ENCODE measurements at places on chromosomes 12 and 14. TPM values are rescaled to one million over a fixed set of nuclear protein-coding genes. Genes with fewer than 3 reads are reported as not detected.

DNA sequence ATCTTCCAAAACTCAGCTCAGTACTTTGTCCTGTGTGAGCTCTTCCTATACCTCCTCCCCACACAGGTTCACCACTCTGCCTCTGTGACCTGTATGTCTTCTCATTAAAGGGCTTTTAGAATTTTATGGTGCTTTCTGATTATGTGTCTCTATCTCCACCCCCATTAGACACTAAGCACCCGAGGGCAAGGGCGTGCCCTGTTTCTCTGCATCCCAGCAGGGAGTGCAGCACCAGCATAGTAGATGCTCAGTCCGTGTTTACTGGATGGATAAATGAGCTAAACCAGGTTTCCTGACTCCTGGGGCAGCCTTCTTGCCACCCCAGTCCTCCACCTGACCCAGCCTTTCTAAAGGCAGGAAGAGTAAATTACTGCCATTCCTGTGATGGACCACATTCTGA lies 333.8 kb downstream of the CACNA1C start:
- H3K36me3 ChIP-seq: no peaks in the 10 kb centered on the region
- no peaks in the 10 kb centered on the region for H3K27me3 ChIP-seq
- no peak overlapping the region for H3K4me3 ChIP-seq
- no peaks in the 10 kb centered on the region for H3K4me1 ChIP-seq

- H3K4me3 ChIP-seq: no peak overlapping the region
- H3K27me3 ChIP-seq: peaks cover 2% of the 10 kb centered on the region
- H3K4me1 ChIP-seq: no peaks in the 10 kb centered on the region
- no peaks in the 10 kb centered on the region for H3K36me3 ChIP-seq
These were observed 173.2 kb downstream of the SUDS3 start for GRCh38 chr12:118549510-118549980.

- H3K36me3 ChIP-seq: peaks cover 75% of the 10 kb centered on the region
- H3K27ac ChIP-seq: peak overlapping the region; percentile 82
- DNase-seq: peak; percentile 62
- H3K4me1 ChIP-seq: peaks cover 71% of the 10 kb centered on the region
- H3K4me3 ChIP-seq: no peak overlapping the region
These were observed 49.8 kb downstream of the RIN3 start for GRCh38 chr14:92563359-92563758.

- H3K36me3 ChIP-seq: no peaks in the 10 kb centered on the region
- no peak overlapping the region for H3K27ac ChIP-seq
- H3K4me1 ChIP-seq: no peaks in the 10 kb centered on the region
- DNase-seq: no peak
These were observed 160.1 kb downstream of the EPS8 start for GRCh38 chr12:15629108-15629507.

- no peak overlapping the region for H3K4me3 ChIP-seq
- peaks cover 7% of the 10 kb centered on the region for H3K27me3 ChIP-seq
- DNase-seq: no peak
- H3K27ac ChIP-seq: no peak overlapping the region
- H3K4me1 ChIP-seq: no peaks in the 10 kb centered on the region
- H3K36me3 ChIP-seq: no peaks in the 10 kb centered on the region
These were observed 96.6 kb downstream of the EMP1 start for GRCh38 chr12:13293096-13293495.

GRCh38 chr12:93614917-93615596 lies 42.6 kb downstream of the SOCS2 start:
- no peaks in the 10 kb centered on the region for H3K4me1 ChIP-seq
- no peak overlapping the region for H3K27ac ChIP-seq
- H3K4me3 ChIP-seq: no peak overlapping the region
- no peaks in the 10 kb centered on the region for H3K36me3 ChIP-seq
- DNase-seq: no peak

DNA sequence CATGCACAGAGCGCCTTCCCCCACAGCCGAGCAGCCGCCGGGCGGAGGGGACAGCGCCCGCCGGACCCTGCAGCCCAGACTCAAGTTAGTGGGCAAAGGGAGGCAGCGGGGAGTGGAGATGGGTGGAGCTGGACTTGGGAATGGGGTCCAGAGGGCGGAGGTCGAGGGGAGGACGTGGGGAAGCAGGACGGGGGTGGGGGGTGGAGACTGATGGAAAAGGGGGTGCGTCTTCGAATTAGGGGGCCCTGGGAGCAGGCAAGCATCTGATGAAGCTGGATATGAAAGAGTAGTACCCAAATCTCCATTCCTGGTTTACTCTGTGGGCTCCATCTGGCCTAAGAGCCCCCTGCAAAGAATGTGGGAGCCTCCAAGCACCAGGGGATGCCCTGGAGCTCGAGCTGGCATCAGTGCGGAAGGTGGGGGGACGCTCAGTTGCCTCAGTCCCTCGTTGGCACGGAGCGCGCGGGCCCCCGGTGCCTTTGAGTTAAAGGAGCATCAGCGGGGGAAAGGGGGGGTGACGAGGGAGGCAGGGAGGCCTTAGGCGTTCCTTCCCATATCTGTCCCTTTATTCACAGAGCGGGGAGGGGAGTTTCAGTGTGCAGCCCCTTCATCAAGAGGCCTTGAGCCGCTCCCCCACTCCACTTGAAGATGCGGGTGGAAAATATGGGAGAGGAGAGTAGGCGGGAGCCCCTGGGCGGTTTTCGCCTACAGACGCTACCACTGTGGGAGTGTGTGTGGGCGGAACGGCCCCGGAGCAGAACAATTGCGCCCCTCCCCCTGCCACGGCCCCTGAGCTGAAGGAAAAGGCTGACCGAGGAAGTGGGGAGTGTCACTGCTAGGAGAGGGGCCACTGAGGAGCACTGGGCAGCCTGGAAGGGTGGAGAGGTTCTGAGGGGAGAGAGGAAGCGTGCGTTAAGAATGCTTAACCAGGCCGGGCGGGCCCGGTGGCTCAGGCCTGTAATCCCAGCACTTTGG lies 644 bp downstream of the NAB2 start:
- DNase-seq: peak; percentile 83
- H3K27me3 ChIP-seq: no peaks in the 10 kb centered on the region
- H3K36me3 ChIP-seq: peaks cover 51% of the 10 kb centered on the region

DNA sequence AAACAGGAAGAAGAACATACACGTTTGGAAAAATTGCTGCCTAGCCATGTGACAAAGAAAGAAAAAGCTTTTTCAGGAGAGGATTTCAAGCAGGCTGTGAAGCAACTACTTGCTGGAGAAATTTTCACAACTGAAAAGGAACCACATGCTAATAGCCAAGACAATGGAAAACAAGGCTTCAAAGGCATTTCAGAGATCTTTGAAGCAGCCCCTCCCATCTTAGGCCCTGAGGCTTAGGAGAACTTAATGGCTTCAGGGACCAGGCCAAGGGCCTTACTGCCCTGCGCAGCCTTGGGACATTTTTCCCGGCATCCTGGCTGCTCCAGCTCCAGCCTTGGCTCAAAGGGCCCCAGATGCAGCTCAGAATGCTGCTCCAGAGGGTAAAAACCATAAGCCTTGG lies 255.9 kb upstream of the ARID2 start:
- H3K4me3 ChIP-seq: no peak overlapping the region
- peaks cover 17% of the 10 kb centered on the region for H3K4me1 ChIP-seq
- no peaks in the 10 kb centered on the region for H3K36me3 ChIP-seq
- no peak for DNase-seq

DNA sequence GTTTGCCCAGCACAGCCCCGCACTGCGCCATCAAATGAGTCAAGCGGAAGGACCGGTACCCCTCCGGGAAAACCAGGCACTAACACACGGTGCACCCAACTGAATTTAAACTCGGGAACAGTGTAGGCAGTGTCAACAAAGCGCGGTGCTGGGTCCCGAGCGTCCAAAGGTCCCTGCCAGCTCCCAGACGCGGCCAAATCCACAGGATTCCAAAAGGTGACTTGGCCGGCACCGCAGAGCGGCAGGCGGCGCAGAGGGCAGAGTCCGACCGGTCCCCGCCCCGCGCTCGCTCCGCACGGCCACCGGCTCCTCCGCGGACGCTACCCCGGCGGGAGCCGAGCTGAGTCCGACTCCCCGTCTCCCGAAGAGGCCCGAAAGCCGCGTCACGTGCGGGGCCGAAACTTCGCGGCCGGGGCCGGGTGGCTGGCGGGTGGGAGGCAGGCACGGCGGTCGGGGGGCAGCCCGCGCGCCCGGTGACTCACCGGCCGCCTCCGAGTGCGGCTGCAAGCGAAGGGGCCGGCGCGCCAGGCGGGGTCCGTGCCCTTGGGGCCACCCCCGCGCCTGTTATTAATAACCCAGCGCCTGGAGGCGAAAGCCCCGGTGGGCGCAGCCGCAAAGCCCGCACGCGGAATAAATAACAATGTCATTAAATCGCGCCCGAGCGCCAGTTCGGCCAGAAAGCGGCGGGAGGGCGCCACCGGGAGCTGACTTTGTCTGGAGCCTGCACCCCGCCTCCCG lies 863 bp downstream of the DENND5B start:
- H3K27me3 ChIP-seq: peaks cover 46% of the 10 kb centered on the region
- H3K36me3 ChIP-seq: no peaks in the 10 kb centered on the region
- peaks cover 10% of the 10 kb centered on the region for H3K4me1 ChIP-seq
- DNase-seq: peak; percentile 39
- no peak overlapping the region for H3K27ac ChIP-seq

- no peaks in the 10 kb centered on the region for H3K36me3 ChIP-seq
- H3K27ac ChIP-seq: no peak overlapping the region
- peaks cover 20% of the 10 kb centered on the region for H3K4me1 ChIP-seq
- H3K4me3 ChIP-seq: no peak overlapping the region
- DNase-seq: peak; percentile 47
These were observed 11.1 kb upstream of the SIVA1 start for GRCh38 chr14:104741803-104742251.

- H3K27me3 ChIP-seq: peaks cover 2% of the 10 kb centered on the region
- no peaks in the 10 kb centered on the region for H3K36me3 ChIP-seq
- no peak overlapping the region for H3K27ac ChIP-seq
- no peak overlapping the region for H3K4me3 ChIP-seq
These were observed 380.3 kb upstream of the TBX3 start for GRCh38 chr12:115064296-115064695.

- peaks cover 13% of the 10 kb centered on the region for H3K27me3 ChIP-seq
- DNase-seq: no peak
- H3K27ac ChIP-seq: no peak overlapping the region
These were observed 42.5 kb upstream of the MYBPC1 start for GRCh38 chr12:101552277-101552676.

DNA sequence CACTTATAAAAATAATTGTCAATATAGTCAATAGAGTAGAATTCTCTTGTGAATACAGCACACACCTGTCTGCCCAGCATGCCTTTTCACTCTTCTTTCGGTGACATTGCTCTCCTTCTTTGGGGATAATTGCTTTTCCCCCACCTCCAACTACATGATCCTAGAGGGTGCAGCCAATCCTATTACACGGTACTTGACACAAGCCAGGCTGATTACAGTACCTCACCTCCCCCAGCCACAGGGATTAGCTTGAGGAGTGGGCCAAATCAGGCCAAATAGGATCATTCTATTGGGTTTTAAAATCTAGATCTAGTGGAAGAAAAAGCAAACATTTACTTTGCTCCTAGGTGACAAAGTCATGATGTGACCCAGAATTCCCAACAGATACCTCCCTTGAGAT lies 16.8 kb upstream of the NFYB start:
- no peak overlapping the region for H3K27ac ChIP-seq
- H3K4me1 ChIP-seq: peaks cover 3% of the 10 kb centered on the region
- H3K36me3 ChIP-seq: no peaks in the 10 kb centered on the region
- no peaks in the 10 kb centered on the region for H3K27me3 ChIP-seq
- no peak for DNase-seq

GRCh38 chr12:50715174-50715573 lies 48.7 kb upstream of the ATF1 start:
- no peaks in the 10 kb centered on the region for H3K4me1 ChIP-seq
- H3K27me3 ChIP-seq: no peaks in the 10 kb centered on the region
- no peak overlapping the region for H3K4me3 ChIP-seq
- peaks cover 20% of the 10 kb centered on the region for H3K36me3 ChIP-seq

- no peaks in the 10 kb centered on the region for H3K4me1 ChIP-seq
- no peak overlapping the region for H3K27ac ChIP-seq
- H3K27me3 ChIP-seq: no peaks in the 10 kb centered on the region
- no peaks in the 10 kb centered on the region for H3K36me3 ChIP-seq
- DNase-seq: no peak
These were observed 58.3 kb downstream of the TMCC3 start for GRCh38 chr12:94592080-94592479.

DNA sequence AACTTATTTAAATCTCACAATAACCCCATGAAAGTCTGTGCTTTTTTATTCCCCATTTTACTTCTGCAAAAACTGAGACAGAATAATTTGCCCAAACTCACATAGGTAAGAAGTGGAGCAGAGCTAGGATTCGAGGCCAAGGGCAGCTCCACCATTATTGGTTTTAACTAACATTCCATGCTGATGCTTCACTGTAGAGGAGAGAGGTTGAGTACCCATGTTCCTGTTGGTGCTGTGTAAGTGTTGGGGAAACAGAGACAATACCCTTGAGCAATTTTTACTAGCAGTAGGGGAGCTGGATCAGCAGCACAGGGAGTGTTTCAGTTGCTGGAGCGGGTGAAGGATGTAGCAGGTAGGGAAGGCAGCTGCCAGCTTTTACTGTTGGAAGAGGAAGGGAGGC lies 21.1 kb downstream of the RASSF8 start:
- peaks cover 3% of the 10 kb centered on the region for H3K27me3 ChIP-seq
- H3K4me3 ChIP-seq: no peak overlapping the region
- DNase-seq: no peak
- H3K4me1 ChIP-seq: no peaks in the 10 kb centered on the region

DNA sequence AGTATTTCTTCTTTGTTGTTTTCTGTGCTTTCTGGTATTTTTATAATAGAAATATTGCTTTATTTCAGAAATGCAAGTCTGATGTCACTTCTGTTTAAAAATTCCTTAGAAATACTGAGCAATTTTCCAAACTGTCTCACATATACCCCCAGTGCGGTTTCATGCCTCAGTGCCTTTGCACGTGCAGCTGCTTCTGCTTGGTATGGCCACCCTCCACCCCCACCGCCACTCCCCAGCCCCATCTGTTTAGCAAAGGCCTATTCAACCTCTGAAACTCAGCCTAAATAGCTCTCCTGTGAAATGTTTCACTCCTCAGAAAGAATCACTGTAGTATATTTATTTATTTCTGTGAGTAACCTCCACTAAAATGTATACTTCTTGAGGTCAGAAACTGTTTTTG lies 52.3 kb downstream of the PPM1H start:
- no peak overlapping the region for H3K27ac ChIP-seq
- no peak overlapping the region for H3K4me3 ChIP-seq
- H3K36me3 ChIP-seq: no peaks in the 10 kb centered on the region
- H3K4me1 ChIP-seq: no peaks in the 10 kb centered on the region
- DNase-seq: no peak

- H3K27me3 ChIP-seq: no peaks in the 10 kb centered on the region
- peaks cover 3% of the 10 kb centered on the region for H3K4me1 ChIP-seq
- no peak overlapping the region for H3K4me3 ChIP-seq
- DNase-seq: no peak
- no peak overlapping the region for H3K27ac ChIP-seq
These were observed 30.4 kb upstream of the PSMA6 start for GRCh38 chr14:35261774-35262173.

The SAMD15 gene
- total RNA-seq: 0.11 TPM

The TAS2R14 gene
- 0.97 TPM for total RNA-seq

The PAX9 gene
- total RNA-seq: not detected

The BCL11B gene
- 53.0 TPM for total RNA-seq

The ANKRD33 gene
- not detected for total RNA-seq

The VAMP1 gene
- total RNA-seq: 51.2 TPM

The FGD4 gene
- 0.25 TPM for total RNA-seq

The PTPN6 gene
- 489 TPM for total RNA-seq

The KRT80 gene
- not detected for total RNA-seq

The IL26 gene
- total RNA-seq: not detected

The FAM90A1 gene
- total RNA-seq: 0.13 TPM

The PROX2 gene
- 0.65 TPM for total RNA-seq

Measured in activated CD8-positive, alpha-beta T cell treated with anti-CD3 and anti-CD28 coated beads for 36 hours (primary cell).